Activated T-cell treated with anti-CD3 and anti-CD28 coated beads, Interleukin-2, amount 50 U/mL, for 24 hours (primary cell): ENCODE measurements at places on chromosomes 5 and 9.

DNA sequence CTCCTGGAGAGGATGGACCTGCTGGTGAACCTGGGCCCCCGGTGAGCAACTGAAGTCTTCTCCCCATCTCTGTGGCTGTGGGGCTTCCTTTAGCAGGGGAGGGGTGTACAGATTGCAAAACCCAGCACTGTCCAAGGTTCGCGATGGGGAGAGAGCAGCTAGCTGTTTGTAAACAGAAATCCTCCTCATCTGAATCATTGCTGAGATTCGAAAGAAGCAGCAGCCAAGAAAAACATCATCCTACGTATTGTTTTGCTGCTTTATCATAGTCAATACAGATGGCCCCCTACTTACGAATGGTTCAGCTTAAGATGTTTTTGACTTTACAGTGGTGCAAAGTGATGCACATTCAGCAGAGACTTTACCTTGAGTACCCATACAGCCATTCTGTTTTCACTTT lies 80.0 kb upstream of the TGFBR1 start:
- H3K4me1 ChIP-seq, result peaks cover 18% of the 10 kb centered on the region
- DNase-seq, result peak; percentile 16
- H3K27ac ChIP-seq, result no peak overlapping the region
- H3K36me3 ChIP-seq, result no peaks in the 10 kb centered on the region

DNA sequence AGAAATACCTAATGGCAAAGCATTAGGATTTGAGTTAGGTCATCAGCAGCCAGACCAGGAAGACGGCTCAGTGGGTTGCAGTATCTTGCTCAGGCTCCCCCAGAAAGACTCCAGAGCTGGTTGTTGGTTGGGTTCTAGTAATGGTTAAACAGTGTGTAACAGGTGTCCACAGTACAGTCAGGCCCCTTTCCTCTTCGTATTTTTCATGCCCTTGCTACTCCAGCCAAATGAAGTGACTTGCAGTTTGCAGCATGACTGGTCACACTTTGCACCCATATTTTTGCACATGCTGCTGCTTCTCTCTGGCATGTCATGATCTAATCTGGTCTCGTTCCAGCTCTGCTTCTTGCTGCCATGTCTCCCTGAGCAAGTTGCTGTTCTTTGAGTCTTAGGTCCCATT lies 60.6 kb upstream of the TRPC7 start:
- no peak overlapping the region for H3K4me3 ChIP-seq
- no peaks in the 10 kb centered on the region for H3K36me3 ChIP-seq
- H3K27me3 ChIP-seq, result no peaks in the 10 kb centered on the region
- H3K4me1 ChIP-seq, result no peaks in the 10 kb centered on the region
- H3K27ac ChIP-seq, result no peak overlapping the region

- H3K4me1 ChIP-seq, result peaks cover 22% of the 10 kb centered on the region
- DNase-seq, result no peak
- H3K27me3 ChIP-seq, result no peaks in the 10 kb centered on the region
- peak overlapping the region; percentile 66 for H3K27ac ChIP-seq
- no peak overlapping the region for H3K4me3 ChIP-seq
Measured at GRCh38 chr9:132283863-132284262, 70.9 kb downstream of the SETX start.

GRCh38 chr9:113915817-113916434 lies 39.8 kb downstream of the ZNF618 start:
- H3K27me3 ChIP-seq, result no peaks in the 10 kb centered on the region
- H3K36me3 ChIP-seq, result no peaks in the 10 kb centered on the region
- H3K4me1 ChIP-seq, result no peaks in the 10 kb centered on the region
- no peak overlapping the region for H3K27ac ChIP-seq
- no peak overlapping the region for H3K4me3 ChIP-seq

- H3K27me3 ChIP-seq, result no peaks in the 10 kb centered on the region
- H3K27ac ChIP-seq, result no peak overlapping the region
- H3K4me3 ChIP-seq, result no peak overlapping the region
- no peaks in the 10 kb centered on the region for H3K4me1 ChIP-seq
- DNase-seq, result no peak
Measured at GRCh38 chr5:83022334-83022733, 54.9 kb downstream of the TMEM167A start.

GRCh38 chr5:133499895-133500294 lies 112.4 kb downstream of the FSTL4 start:
- no peaks in the 10 kb centered on the region for H3K4me1 ChIP-seq
- no peak overlapping the region for H3K4me3 ChIP-seq
- no peak overlapping the region for H3K27ac ChIP-seq
- no peak for DNase-seq
- H3K27me3 ChIP-seq, result peaks cover 18% of the 10 kb centered on the region

DNA sequence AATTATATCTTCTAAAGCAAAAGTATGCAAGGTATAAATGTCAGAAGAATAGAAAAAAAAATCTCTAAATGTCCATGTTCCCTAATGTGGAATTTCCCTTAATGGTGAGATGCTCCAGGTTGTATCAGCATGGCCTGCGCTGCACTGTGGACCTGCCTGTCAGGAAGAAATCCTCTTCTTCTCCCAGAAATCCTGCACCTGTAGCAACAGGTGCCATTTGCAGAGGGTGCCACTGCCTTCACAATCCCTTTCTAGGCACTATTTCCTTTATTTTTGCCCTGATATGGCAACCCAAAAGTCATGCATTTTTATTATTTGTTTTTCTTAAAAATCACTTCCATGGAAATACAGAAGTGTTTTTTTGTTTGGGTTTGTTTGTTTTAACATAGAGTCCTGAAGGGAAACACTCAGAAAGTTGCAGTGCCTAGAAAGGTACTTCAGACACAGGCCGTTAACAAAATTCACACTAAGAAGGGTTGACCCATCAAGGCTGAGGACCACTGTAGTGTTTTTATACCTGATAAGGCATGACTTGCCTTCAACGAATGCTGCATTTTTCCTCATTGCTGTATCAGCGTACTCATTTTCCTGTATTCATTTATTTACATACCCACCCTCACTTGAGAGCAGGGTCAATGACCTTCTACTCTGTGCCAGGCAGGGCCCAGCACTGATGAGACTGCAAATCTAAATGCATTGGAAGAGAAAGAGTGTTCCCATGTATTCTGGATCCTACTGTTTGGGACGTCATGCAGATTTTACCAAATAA lies 177.8 kb downstream of the SNX18 start:
- no peaks in the 10 kb centered on the region for H3K4me1 ChIP-seq
- no peaks in the 10 kb centered on the region for H3K27me3 ChIP-seq
- H3K27ac ChIP-seq, result no peak overlapping the region
- H3K36me3 ChIP-seq, result no peaks in the 10 kb centered on the region
- DNase-seq, result no peak
- no peak overlapping the region for H3K4me3 ChIP-seq

DNA sequence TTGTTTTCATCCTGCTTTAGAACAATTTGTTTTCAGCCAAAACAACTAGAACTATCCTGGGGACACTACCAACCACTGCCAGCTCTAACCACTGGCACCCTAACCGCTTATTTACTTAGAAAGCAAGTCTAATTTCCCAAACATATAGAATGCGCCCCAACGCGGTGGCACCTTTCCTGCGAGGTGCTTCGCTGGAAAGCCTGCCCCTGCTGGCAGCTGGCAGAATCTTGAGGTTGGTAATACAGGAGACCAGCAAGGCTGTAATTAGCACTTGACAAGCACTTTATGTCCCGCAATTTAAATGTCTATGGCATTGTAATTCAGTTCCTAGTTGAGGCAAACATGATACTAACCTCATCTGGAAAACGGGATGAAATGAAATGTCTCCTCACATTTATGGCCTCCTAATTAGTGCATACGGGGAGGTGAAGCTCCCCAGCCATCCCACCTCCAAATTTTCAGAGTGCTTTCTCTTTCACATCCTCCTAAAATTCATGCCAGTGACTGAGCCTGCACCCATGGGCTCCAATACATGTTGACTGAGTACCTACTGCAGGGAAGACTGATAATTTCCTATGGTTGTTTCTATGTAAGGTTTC lies 30.4 kb downstream of the GABBR2 start:
- DNase-seq, result no peak
- H3K27ac ChIP-seq, result no peak overlapping the region
- H3K36me3 ChIP-seq, result no peaks in the 10 kb centered on the region
- peaks cover 37% of the 10 kb centered on the region for H3K27me3 ChIP-seq

DNA sequence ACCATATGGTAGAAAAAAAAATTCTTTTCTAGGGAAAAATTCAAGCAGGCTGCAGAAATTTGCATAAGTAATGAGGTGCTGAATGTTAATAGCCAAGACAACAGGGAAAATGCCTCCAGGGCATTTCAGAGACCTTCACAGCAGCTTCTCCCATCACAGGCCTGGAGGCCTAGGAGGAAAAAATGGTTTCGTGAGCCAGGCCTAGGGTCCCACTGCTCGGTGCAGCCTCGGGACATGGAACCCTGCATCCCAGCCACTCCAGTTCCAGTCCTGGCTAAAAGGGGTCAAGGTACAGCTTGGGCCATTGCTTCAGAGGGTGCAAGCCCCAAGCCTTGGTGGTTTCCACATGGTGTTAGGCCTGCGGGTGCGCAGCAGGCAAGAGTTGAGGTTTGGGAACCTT lies 436.0 kb upstream of the SMC2 start:
- no peak for DNase-seq
- no peaks in the 10 kb centered on the region for H3K36me3 ChIP-seq
- H3K27ac ChIP-seq, result no peak overlapping the region
- H3K27me3 ChIP-seq, result no peaks in the 10 kb centered on the region

DNA sequence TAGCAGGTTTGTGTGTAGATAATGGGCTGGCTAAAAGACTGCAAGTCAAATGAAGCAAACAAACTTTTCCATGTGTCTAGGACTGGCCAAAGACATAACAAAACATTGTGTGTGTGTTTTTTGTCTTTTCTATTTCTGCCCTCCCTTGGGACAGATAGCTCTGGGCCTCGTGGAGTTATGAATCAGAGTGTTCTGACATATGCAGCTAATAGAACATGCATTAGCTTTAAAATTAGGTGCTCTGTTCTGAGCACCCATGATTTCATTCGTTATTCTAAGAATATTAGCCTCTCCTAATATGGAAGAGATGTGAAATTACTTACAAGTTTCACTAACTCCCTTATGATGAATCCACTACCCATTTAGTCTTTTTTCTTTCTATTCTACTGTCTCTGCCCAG lies 367.3 kb upstream of the PAPPA start:
- H3K27ac ChIP-seq, result no peak overlapping the region
- H3K27me3 ChIP-seq, result no peaks in the 10 kb centered on the region
- H3K4me3 ChIP-seq, result no peak overlapping the region
- no peaks in the 10 kb centered on the region for H3K36me3 ChIP-seq
- no peaks in the 10 kb centered on the region for H3K4me1 ChIP-seq
- no peak for DNase-seq

- H3K4me3 ChIP-seq, result peak overlapping the region; percentile 52
- no peaks in the 10 kb centered on the region for H3K36me3 ChIP-seq
- peaks cover 50% of the 10 kb centered on the region for H3K4me1 ChIP-seq
- peak; percentile 45 for DNase-seq
- peak overlapping the region; percentile 98 for H3K27ac ChIP-seq
Measured at GRCh38 chr9:99253134-99253533, 31.1 kb downstream of the SEC61B start.

DNA sequence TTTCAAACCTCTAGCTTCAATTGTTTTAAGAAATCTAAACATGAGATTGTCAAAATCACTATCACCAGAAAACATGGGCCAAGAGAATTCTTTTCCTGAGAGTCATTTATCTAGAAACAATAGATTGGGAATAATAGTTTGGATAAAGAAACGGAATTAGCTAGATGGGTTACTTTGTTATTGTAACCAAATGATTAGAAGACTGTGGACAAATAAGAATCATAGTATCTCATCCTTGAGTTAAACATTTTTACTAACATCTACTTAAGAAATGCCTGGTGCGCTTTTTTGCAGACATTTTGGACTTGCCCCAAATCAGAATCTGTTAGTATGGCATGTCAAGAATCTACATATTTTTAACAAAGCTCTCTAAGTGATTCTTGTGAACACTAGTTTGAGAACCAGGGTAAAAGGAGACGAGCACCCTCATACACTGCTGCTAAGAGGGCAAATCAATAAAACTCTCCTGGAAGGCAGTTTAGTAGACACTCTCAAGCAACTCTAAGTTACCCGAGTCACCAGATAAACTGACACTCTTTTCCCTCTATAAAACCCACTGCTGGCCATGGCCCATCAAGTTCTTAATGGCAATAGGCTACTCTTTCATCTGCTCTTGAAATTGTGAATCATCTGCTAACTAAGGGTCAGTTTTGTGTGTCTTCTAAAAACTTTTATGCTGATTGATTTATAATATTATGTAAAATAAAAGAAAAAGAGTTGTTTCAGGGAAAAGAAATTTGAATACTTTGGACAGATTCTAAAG lies 39.1 kb downstream of the TPD52L3 start:
- H3K36me3 ChIP-seq, result peaks cover 3% of the 10 kb centered on the region
- H3K27ac ChIP-seq, result no peak overlapping the region
- H3K27me3 ChIP-seq, result no peaks in the 10 kb centered on the region
- no peak overlapping the region for H3K4me3 ChIP-seq
- DNase-seq, result no peak

DNA sequence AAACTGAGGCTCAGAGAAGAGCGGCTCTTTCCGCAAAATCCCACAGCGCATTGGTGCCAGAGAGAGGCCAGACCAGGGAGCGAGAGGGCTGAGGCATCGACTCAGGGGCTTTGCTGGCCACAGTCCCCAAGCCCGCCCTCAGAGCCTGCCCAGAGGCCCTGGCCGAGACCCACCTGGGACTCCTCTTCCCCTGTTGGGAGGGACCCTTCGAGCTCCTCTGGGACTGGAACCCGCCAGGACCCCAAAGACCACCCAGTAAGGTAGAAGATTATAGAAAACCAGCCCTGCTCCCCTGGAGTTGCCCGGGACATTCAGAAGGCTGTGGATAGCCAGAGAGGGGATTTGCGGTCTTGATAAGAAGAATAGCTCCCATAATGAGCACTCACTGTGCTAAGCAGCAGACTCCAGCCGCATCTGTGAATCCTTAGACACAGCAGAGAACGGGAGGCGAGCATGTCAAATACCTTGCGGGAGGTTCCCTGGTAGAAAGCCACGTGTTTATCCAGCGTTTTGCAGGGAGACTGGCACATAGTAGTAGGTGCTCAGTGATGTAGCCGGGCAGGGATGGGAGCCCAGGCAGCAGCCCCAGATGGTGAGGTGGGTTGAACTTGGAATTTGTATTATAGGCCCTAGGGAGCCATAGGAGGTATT lies 651 bp upstream of the AK1 start:
- no peak for DNase-seq
- peaks cover 6% of the 10 kb centered on the region for H3K27me3 ChIP-seq
- peak overlapping the region; percentile 42 for H3K4me3 ChIP-seq
- H3K4me1 ChIP-seq, result peaks cover 10% of the 10 kb centered on the region

DNA sequence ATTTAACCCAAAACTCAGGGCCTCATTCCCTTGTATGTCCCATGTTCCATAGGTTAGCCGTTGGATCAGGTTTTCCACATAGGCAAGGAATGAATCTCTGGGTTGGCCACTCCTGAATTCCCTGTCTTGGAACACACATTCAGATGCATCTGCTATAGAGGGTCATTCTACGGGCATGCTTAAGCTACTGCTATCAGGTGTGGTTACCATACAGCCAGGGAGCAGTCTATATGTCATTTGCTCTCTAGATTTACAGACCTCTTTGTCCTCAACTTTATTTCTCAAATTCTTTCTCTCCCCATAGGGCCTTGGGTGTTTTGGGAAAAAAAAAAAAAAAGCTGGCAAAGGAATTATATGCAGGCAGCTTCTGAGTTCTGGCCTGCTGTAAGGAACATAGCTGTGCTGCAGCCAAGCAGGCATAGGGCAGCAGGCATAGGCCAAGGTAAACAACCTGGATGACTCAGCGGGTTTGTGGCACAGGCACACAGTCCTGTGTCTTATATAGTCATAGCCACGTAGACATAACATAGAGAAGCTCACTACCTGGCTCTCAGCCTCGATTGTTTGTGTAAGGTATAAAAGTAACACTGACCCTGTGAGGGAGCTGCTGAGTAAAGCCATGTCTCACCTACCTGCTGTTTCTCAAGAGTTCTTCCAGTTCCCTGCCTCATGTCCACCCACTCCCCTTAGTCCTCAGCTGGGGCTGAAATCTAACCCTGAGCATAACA lies 141.5 kb downstream of the OSTF1 start:
- H3K4me1 ChIP-seq, result no peaks in the 10 kb centered on the region
- H3K27me3 ChIP-seq, result no peaks in the 10 kb centered on the region
- no peak overlapping the region for H3K27ac ChIP-seq
- no peak for DNase-seq
